ENCODE measurements at places on chromosomes 12 and 14.
A peak's percentile ranks its signal among the peaks of the same experiment; 100 is the strongest.

DNA sequence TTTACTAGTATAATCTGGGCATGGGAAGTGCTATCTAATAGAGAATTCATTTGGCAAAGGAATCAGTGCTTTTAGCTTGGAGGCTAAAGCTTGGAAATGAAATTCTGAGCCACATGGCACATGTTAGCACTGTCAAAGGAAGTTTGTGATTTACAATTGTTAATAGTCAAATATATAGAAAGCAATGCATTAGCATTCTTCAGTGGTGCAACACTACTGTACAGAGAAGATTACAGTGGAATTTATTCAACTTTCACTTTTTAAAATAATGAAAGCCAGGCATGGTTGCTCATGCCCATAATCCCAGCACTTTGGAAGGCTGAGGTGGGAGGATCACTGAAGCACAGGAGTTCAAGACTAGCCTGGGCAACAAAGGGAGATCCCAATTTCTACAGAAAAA lies 45.9 kb downstream of the PAX9 start:
- no peak for DNase-seq

DNA sequence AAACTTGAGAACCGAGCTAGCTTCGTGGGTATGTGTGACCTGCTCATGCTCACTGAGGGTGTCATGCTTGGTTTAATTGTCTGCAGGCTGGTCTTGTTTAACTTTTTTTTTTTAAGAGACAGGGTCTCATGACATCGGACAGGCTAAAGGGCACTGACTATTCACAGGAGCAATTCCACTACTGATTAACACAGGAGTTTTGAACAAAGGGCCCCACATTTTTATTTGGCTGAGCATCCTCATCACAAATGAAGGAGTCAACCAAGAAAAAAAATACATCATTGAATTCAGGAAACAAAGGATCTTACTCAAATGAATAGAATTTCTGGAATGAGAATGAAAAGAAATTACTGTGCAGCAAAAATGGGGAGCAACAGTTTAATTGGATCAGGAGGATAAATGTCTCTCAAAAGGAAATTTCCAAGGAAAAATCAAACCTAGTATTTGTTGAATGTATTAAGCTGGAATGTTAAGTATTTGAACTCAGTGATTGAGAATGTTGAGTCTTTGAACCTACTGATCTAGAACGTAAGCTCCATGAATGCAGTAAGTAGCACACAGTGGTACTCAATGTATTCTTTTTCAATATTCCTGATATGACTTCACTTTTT lies 20.8 kb upstream of the PYROXD1 start:
- no peak for DNase-seq

DNA sequence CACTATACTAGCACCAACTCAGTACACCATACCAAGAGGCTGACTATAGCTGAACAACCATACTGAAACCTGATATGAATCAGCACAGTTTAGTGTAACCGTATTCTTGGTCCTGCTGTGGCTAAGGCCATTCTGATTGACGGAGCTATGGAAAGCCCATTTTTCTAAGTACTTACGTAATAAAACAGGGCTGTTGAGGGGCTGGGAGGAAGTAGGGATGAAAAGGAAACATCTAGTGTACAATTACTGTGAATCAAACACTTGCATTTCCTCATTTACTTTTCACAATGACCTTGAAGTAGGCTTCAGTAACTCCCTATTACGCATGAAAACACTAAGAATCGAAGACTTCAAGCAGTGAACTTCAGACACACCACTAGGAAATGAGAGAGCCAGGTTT lies 198.2 kb downstream of the BTG1 start:
- DNase-seq: no peak

- DNase-seq: no peak
These were observed 124.2 kb upstream of the MIS18BP1 start for GRCh38 chr14:45377166-45377565.

DNA sequence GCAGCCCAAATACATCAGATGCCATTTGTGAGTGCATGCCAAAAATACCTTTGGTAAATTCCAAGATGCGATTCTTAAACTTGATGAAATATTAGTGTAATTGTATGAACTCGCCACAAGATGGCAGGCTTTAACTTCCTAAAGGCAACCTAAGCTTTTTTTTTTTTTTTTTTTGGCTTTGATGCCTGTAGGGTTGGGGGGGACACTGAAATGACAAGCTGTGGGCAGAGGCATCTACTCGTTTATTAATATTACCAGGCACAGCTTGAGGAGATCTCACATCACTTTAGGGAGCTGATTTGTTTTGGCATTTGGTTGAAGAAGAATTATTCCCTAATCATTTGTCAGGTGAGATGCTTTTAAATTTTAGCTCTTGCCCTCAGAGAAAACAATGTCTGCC lies 126.7 kb upstream of the CCDC196 start:
- DNase-seq: peak; percentile 32

DNA sequence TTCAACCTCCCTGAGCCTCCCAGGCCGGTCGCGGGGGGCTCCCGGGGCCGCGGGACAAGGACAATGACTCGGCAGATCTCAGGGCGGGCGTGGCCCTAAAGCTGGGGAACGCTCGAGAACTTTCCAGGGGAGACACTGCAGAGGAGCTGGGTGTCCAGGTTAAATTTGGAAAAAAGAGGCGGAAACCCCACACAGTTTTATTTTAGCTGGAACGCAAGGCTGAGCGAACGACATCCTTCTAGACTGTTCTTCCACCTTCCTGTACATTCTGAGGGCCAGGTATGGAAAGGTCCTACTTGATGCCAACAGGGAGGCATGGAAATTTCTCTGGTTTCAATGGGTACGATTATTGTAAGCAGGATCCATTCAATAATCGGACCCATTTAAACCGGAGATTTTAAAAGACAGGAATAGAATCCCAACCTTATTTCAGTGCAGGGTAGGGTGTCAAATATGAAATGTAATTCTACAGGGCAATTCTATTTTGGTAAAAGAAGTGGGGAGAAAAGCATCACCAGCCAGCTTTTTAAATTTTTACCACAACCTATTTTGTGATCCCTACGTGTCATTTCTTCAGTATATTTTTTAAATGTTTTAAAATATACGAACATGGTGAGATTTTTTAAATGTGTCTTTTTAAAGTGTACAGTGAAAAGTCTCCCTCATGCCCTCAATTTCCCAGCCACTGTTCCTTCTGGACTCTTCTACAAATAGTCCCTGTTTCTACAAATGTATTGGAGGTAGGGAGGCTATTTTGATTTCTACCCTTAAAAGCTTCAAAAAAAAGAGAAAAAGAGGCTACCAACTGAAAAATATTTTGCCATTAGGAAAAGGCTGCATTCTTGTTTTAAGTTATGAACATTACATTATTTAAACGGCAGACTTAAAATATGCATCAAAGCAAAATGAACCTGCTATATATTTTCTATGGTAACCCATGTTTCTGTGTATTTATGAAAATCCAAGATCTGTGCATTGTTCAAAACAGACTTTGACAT lies 1.1 kb upstream of the UBC start:
- DNase-seq: no peak

DNA sequence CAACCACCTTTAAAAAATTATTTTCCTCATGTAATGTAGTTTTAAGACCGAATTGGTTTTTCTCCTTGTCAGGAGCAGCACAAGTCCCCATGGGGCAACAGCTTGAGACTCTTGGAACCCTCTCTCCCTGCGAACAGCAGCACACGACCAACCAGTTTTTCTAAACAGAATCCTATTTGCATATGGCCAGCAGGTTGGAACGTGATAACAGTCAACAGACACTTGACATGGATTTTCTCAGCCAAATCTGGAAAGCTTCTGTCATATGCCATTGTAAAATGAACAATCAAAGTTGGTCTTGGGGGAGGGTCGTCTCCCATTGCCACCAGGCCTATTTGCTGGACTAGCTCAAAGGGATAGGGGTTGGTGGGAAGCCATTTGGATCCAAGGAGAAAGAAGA lies 1915.0 kb upstream of the FLRT2 start:
- DNase-seq: no peak

DNA sequence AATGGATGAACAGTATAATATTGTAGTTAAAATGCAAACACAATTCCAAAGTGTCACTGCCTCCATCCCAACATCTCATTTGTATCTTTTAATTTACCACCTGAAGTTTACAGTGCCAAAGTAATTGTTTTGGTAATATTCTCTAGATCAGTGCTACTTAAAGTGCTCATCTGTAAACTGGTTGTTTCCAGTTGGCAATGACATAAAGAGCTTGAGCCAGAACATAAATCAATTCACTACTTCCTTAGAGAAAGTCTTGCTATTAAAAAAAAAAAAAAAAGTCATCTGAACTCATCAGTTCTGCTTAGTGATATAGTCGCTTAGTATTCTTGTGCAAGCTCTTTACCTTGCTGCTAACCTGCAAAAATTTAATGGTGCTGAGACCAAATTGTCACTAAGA lies 16.4 kb downstream of the PLCZ1 start:
- no peak for DNase-seq

- no peak for DNase-seq
These were observed 55.5 kb upstream of the TTC7B start for GRCh38 chr14:90871605-90872233.

DNA sequence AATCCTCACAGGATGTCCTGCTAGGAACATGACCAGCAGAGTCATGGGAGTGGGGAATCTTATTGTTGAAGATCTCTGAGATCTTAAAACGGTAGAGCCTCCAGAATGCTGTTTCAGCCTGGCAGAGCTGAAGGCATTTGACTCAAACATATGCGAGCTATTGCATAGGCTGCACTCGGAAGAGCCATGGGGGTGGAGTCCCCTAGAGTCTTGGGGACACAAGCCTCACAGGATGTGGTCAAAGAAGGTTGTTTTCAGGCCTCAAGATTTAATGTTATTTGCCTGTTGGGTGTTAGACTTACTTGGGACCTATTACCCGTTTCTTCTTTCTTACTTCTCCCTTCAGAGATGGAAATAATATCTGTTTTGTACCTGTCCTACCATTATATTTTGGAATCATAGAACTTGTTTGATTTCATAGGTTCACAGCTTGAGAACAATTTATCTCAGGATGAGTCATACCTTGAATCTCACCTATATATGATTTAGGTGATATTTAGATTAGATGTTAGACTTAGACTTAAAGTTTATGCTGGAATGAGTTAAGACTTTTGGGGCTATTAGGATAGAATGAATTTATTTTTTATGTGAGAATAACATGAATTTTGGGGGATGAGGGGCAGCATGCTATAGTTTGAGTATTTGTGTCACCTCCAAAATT lies 172.2 kb upstream of the ATP2B1 start:
- no peak for DNase-seq

GRCh38 chr14:99378782-99379214 lies 101.9 kb downstream of the SETD3 start:
- DNase-seq: no peak

DNA sequence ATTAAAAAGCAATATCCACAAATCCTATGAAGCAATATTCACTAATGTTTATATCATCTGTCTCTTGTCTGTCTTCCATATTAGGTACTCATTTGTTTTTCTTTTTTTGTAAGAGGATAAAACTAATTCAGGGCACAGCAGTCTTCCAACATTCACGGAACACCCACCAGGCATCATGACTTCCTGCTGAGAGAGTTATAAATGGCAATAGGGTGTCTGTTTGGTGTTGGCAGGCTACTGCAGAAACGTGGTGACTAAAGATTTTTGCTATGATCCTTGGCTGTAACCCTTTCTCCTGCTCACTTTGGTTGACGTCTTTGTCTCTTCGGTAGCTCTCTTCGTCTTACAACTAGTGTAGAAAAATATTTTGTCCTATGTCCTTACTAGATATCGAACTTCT lies 860.6 kb upstream of the MGAT4C start:
- no peak for DNase-seq

DNA sequence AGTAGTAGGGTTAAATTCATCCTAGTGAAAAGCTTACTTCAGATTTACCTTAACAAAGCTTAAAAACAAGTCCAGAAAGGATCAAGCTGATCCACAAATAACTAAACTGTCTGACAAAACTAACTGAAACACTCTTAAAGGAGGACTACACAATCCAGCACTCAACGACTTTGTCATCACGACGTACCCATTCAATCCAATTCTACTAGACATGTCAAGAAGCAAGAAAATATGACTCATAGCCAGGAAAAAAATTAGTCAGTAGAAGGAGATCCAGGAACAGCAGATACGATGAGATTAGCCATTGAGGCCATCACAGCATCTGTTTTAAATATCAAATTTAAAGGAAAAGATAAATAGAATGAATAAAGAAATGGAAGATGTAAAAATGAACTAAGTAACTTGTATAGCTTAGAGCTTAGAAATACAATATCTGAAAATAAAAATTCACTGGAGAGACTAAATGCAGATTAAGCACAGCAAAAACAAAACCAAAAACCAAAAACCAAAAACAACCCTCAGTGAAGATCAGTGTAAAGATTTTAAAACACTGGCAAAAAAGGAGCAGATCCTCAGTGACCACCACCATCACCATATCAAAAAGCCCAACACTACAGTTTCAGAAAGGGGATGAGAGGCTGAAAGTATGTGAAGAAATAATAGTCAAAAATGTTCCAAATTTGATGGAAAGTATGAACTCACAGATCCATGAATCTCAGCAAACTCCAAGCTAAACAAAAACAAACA lies 95.0 kb upstream of the CCND2 start:
- DNase-seq: no peak

- no peak for DNase-seq
These were observed 117.5 kb downstream of the DACT1 start for GRCh38 chr14:58755031-58755925.

DNA sequence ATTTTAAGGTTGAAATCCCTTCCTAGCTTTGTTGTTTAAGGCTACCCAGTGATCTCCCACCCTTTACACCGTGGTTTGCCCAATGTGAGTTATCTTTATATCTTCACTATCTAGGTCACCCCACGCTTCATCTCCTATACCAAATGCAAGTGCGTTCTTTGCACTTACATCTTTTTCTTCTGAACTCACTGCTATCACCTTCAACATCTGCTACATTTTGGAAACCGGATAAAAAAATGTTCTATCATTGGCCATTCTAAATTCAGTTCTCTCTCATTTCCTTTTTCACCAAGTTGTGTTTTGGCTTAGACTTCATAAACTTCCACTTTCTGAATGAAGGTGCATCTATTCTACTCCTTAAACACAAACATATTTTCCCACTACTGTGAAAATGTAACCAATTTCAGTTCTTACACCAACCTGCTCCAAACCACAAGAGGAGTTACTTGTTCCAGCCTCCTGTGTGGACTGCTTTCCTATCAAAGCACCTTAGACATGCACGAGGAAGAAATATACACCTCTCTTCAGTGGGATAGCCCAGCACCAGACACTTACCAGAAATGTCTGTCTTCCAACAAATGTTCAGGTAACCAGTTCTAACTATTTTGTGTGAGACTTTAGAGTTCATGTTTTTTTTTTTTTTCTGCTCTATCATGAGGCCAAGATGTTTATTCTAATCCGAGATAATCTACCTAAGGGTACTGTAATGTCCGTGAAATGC lies 21.9 kb downstream of the CLEC9A start:
- DNase-seq: no peak

GRCh38 chr12:31234955-31235867 lies 90.7 kb downstream of the SINHCAF start:
- DNase-seq: peak; percentile 50

DNA sequence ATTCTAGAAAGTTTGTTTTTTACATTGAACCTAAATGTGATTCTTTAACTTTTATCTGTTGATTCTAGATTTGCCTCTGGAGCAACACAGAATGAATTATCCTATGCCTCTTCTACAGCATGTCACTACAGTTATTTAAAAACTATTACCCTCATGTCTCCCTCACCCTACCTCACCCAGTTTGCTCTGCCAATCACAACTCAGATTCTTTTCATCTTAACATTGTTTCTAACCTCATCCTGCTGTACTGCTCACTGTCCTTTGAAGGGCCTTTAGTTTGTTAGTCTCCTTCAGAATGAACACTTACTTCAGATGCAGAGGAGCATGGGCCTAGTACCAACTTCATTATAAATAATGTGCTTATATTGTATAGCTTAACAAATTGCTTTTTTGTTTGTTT lies 21.5 kb downstream of the YLPM1 start:
- DNase-seq: no peak

GRCh38 chr14:45251912-45252311 lies 1.1 kb downstream of the MIS18BP1 start:
- DNase-seq: no peak

Measured in neural crest cell (in vitro differentiated cells).